ENCODE measurements at places on chromosomes 1 and 21.
A peak's percentile ranks its signal among the peaks of the same experiment; 100 is the strongest.

DNA sequence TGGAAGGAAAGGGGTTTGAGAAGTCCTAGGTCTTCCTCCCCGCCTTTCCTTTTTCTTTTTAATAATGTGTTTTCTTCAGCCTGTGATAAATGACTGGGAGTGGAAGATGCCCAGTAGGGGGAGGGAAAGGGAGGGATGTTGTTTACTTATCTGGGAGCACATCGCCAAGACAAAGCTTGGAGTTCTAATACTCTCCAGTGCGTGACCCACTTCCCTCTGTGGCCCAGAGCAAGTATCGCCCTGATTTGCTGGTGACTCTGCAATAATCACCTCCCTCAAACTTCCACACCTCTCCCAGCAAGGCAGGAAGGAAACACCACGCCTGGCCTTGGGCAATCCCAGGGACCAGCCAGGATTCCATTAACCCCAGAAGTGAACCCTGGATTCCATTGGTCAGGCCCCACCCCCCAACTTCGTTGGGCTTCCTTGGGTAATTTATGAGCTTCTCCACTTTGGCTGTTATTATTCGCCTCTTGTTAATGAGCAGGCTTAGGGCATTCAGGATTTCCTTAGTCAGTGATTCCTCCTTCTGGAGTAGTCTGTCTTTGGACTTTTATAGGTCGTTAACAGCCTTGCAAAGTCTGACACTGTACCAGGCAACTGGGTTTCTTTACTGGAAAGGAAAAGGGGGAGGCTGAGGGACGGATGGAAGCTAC lies 24.3 kb upstream of the GRHL3 start:
- no peak for DNase-seq

DNA sequence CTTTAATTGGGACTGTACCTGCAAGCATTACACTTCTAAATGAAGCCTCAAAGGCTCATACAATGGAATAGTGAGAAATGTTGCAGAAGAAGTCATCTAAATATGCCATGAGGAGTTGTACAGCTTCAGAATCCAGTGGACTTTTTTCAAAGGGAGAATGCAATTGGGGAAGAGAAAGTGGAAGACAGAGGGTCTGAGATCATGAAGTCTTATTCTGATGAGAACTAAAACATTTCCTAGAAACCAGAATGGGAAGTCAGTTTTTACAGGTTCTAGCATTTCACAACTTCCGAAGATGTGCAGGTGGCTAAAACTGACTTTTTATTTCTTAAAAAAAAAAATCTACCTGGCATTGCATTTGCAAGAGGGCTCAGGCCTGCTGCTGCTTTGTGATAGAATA lies 424.4 kb upstream of the RUNX1 start:
- no peak for DNase-seq

DNA sequence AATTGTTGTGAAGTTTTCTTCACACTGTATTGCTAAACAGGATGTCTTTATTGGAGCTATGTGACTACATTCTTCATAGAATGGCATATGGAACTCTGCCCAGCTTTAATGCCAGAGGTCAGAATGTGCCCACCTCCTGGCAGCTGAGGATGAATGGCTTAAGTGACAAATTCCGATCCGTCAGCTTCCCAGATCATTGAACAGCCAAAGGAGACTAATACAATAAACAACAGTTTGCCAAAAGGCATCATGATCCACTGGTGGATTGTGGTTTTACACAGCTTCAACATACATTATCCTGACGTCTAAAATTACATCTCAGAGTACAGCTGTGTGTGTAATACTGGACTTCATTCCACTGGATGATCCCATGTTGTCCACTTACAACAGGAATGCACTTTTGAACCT lies 68.7 kb upstream of the C1orf105 start:
- no peak for DNase-seq

DNA sequence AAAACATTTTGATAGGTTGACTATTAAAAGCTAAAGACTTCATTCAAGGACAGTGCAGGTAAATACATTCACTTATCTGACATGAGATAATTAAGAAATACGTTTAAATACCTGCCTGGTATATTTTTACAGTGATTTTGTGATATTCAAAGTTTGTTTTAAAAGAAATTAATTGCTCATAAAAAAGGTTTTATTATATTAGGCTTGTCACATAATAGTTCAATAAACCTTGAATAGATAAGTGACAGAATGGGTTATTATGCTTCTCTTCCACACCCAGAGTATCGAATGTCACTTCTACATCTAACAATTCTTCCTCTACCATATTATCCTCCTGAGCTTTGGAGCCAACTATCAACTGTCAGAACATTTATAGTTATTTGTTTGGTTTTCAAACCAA lies 60.0 kb downstream of the LTN1 start:
- DNase-seq = no peak

GRCh38 chr1:115807723-115808122 lies 33.2 kb downstream of the NHLH2 start:
- DNase-seq = peak; percentile 31

DNA sequence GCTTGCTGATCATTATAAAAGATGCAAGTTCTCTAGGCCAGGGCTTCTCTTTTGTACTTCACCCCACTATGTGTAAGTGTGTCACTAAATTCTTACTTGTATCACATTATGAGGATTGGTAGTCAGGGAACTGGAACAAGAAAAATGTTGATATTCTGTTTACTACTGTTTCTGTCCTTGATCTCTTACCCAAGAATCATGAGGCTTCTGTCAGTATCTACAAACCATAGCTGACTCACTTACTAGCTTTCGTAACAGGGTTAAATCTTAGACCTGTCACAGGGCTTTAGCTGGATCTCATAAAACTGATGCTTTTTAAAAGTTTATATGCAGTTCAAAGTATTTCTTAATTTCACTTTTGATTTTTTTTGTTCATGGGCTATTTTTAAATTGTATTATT lies 681.2 kb downstream of the PLPP3 start:
- DNase-seq = no peak

DNA sequence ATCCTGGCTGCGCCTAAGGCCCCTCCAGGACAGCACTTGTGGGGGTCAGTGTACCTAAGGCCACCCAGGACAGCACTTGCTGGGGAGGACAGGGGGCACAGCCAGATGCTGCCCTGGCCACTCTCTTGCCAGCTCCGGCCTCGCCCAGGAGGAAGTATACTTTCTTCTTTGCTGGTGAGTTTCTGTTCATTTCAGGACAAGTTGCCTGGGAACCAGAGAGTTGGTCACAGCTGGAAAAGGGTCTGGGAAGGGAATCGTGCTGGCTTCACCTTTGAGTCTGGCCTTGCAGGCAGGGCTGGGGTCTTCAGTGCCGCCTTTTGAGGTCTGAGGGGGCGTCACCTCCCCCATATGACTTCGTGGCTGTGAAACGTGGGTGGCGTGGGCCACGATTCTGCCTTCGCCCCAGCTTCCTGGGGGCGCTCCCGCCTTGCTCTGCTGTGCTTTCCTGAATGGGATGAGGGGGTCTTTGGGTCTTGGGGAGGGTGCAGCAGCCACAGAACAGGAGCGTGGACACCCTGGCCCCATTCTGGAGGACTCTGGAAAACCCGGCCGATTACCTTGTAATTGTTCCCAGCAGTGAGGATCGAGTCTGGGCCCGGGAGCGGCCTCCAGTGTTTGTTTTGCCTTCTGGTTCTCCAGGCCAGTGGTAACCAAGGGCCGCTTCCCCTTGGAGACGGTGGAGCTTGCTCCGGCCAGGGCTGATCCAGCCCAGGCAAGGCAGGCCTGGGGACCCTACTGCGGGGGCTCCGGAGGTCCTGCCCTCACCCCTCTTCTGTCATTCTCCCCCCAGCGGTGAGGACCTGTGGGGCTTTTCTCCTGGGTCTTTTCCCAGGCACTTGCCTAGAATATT lies 45.9 kb downstream of the SPSB1 start:
- DNase-seq = no peak

- DNase-seq = no peak
Observed at GRCh38 chr1:225343618-225344017, 84.2 kb downstream of the LBR start.

- DNase-seq = no peak
Observed at GRCh38 chr1:87219626-87220025, 109.1 kb upstream of the LMO4 start.

- DNase-seq = no peak
Observed at GRCh38 chr1:179591592-179592580, at the start of gene TDRD5. TSS of gene TDRD5 (plus strand) at chr1:179591832. CDS start at chr1:179592616, 784 bp downstream.

GRCh38 chr1:161899091-161899490 lies 124.6 kb downstream of the OLFML2B start:
- DNase-seq = no peak

DNA sequence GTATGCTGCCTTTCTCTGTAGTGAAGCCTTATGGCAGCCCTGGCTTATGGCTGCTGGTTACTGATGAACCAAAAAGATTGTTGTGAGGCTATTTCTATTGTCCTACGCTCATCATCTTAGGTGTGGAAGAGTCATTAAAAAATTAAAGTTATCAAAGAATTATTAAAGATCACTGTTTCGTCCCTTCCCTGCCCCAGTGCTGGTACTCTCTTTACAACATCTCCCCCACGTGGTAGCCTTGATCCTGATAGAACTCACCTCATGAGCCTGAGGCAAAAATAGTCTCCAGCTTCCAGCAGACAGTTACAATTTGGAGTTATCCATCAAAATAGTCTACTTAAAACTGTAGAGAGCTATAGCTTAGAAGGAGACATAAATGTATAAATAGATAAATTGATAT lies 201.5 kb downstream of the S1PR1 start:
- no peak for DNase-seq

GRCh38 chr1:226519716-226520598 lies 28.6 kb upstream of the STUM start:
- no peak for DNase-seq

Data from GM12864 (cell line).